ENCODE measurements at places on chromosomes 11 and 22.

DNA sequence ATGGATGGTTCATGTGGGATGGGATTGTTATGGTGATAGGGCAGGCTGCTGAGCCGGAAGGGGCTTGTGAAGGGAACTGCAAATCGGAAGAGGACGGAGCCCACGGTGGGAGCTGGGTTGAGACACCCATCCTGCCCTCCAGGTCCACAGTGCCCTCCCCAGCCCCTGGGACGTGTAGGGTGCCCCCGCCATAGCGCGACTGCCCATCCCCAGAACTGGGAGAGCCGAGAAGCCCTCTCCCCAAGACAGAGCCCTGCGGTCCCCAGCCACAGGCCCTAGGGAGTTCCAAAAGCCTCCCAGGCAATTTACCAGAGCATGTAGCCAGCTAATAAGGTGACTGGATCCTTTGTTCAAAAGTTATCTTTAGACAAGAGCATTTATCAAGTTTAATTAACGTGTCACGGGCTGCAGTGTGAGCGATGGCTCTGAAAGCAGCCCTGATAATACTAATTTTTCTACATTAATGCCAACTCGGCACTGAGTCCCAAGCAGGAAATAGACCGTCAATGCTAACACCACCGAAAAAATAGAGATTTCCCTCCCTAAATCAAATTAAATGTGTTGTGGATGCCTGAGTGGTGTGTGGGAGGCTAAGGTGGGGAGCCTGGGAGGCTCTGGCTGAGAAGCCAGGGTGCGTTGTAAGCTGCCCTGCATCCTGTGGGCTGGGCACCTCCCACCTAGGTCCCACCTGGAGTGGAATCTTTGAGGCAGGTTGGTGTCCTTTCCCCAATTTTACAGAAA is 76.8 kb upstream of the RTL6 start:
- no peak for DNase-seq

DNA sequence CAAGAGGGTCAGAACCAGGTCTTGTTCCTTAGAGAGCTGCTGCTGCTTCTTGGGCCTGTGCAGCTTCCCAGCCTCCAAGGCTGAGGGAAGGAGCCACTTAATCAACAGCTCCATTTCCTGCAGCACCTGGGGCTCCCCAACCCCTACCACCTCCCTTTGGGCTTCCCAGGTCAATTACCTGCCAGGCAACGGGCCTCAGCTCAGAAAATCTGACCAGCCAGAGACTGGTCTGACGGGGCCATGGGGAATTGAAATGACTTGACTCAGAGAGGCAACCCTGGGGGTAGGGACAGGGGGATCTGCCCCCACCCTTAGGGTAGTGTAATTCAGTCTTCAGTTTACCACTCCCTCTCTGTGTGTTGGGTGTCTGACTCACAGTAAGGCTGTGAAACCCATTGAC is 4.7 kb upstream of the MAJIN start:
- DNase-seq, result no peak

DNA sequence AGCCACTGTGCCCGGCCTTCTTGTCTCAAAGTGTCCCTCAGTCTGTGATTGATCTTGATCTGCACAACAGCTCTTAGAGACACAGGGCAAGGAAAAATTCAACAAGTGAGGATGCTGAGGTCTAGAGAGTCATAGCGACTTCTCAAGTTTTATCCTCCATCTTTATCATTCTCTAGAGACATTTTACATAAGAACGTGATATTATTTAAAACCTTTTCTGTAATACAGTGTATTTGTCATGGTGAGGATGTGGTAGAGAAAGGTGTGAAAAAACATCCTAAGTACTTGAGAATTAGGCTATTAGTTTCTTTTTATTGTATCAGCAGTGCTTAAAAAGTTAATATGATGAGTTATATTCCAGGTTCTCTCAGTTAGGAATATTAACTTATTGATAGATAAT is 50.2 kb downstream of the EMSY start:
- no peak for DNase-seq

DNA sequence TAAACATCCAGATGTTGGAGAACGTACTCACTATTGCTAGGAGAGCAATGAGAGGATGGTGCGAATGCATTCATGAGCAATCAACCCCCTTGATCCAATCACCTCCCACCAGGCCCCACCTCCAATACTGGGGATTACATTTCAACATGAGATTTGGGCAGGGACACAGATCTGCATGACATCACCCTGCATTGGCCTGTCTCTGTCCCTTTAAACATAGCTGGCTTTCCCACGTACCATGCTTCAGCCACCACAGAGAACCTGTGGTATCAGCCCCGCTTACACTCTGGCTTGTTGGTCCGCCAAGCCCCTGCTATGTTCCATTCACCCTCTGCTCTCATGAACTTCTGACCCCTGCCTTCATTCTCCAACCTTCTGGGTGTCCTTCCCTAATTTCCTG is 157.5 kb upstream of the E2F8 start:
- DNase-seq, result no peak

DNA sequence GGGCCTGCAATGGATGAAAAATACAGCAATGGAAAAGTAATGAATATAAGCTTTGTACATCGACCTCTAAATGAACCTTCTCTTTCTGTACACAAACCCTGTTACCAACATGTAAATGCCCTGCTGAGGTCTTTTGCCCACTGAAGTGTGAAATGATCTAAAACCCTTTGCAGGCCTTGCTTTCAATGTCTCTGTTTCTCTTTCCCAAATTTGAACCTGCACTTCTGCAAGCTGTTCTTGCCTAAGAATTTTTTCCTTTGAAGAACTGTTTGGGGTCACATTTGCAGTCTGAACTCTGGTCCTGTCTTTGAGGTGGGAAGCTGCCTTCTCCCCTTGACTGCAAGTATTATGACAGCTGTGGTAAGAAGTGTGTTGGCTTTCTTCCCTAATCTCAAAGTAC is 1237.1 kb downstream of the FAM181B start:
- no peak for DNase-seq

GRCh38 chr22:40030026-40030757 is 35.4 kb downstream of the FAM83F start:
- no peak for DNase-seq

DNA sequence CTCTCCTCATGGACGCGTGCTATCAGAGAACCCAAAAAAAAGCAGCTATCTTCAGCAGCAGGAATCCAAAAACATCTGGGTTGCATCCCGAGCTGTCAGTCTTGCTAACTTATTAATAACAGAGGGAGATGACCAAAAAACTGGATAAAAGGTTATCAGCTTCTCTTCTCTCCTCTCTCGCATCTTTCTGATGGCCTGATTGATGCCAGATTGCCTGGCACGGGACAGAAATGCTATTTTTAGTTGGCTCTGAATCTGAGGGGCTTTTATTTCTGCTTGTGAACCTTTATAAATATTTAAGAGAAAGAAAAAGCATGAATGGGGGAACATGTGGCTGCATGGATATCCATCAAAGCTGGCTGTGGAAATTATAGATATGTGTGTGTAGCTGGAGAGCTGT is 230.3 kb downstream of the ETS1 start:
- no peak for DNase-seq

DNA sequence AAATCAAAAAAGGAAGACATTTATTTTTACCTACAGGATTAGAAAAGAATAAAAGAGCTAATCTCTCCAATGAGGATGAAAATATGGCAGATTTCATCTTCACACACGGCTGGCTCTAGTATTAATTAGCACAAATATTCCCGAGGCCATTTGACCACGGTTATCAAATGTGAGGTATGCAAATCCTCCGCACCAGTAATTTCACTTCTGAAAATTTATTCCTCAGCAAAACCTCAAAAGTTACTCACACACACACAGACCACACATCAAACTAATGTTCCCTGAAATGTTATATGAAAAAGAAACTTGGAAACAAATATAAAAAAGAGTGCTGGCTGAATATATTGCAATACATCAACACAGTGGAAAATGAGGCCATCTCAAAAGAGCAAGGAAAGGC is 32.8 kb downstream of the CELSR1 start:
- DNase-seq, result peak; percentile 30

DNA sequence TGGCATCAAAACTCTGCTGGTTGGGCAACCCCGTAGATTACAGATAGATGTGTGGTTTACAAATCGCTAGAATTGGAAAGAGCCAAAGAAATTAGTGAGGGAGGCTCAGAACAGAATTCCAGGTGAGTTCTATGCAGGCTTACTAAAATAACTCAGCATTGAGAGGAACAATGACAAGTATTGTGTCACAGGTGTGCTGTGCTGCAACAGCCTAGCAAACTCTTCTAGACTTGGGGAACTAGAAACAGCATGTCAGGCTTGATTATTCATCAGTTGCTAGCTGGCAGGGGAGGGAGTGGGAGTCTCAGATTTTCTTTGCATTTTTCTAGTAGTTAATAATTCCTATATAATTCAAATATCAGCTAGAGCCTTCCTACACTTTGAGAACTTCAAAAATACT is 26.3 kb upstream of the RASD2 start:
- no peak for DNase-seq

DNA sequence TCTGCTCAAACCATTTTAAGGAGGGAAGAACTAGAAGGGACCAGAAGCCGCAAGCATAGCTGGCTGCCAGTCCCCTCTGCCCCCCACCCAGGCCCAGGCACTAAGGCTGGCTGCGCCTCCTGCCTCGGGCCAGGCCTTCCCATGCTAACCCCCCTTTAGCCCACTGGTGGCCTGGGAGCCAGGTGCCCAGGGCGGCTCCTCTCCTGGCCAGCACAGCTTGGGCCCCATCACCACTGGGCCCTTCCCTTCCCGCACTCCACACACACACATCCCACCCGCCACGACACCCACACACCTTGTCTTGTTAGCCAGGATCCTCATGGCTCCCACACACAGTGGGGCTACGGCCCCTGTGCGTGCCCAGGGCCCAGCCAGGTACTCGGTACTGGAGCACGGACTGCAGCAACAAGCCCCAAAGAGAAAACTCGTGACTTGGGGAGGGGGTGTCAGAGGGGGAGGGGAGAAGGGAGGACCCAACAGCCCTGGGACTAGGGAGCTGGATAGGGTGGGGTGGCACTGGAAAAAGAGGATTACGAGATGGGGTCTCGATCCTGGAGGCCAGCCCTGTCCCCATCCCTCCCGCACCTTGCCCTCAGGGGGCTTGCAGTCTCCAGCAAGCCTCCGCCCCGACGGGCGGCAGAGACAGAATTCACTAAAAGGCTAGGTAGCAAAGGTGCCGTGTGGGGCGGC is 16.0 kb downstream of the BCL9L start:
- DNase-seq, result no peak

- DNase-seq, result peak; percentile 55
Measured at GRCh38 chr11:128582496-128583366, 4.6 kb downstream of the ETS1 start.

GRCh38 chr11:70663815-70664214 is 265.5 kb downstream of the CTTN start:
- DNase-seq, result no peak

DNA sequence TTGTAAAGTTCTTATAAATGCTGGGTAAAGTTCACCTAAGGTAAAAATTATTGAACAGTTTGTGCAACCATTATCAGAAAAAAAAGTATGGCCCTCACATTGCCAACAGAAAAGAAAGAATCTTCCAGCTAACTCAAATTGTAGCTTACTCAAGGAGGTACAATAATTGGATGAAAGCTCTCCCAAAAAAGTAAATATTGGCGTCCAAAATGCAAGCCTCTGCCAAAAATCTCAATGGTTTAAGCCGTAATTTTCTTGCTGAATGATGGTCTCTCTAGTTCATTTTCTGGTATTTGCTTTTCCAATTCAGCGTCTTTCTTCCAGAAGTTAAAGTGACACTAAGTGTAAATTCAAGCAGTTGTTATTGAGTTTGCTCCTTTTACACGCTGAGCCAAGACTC is 727.3 kb downstream of the LRRC4C start:
- no peak for DNase-seq

- DNase-seq, result no peak
Measured at GRCh38 chr11:79845002-79845709, 404.3 kb upstream of the TENM4 start.

DNA sequence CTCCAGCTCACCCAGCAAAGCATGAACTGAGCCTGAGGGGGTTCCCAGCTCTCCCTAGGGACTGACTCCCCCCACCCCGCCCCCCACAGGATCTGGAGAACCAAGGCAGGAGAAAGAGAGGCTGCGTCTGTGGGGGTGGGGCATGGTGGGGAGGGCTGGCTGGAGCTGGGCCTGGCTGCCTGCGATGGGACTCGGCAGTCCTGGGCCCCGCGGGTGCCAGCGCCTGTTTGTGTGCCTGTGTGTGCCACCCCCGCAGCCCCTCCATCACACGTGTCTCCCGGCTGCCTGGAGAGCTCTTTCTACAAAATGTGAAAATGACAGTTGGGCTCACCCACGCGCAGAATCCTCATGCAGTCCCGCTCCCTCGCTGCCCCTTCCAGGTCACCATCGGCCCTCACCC is 46.8 kb downstream of the CACNA1I start:
- no peak for DNase-seq

DNA sequence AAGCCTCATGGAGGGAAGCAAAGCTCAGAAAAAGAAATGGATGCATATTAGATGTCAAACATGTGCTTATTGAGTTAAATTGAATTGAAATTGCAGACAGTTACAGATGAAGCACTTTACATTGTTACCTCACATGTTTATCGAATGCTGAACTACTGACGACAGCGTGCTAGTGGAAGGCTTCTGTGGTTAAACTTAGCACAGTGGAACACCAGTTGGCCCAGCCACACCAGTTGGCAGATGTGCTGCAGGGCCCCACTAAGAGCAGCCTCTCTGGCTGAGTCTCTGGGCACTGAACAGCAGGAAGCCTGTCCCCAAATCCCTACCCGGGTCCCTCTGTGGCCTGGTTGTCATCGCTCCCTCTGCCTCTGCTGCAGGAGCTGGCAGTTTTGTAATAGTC is 242.1 kb downstream of the NTM start:
- peak; percentile 27 for DNase-seq

DNA sequence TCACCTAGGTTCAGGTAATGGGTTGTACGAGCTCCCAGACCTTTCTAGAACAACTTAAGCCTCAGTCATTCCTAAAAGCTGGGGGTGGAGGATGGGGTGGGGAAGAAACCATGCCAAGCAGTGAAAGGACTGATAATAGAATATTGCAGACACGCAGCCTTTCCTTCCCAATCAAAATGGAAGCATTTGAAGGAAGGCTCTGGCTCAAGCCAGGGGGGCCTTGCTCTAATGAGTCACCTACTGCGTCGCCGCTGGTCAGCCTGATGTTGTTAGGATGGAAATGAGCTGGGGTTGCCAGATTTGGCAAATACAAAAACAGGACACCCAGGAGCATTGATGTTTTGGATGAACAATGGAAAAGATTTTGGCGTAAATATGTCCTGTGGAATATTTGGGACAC is 6.2 kb downstream of the SYT12 start:
- no peak for DNase-seq

GRCh38 chr22:20019661-20020532 is 1.0 kb upstream of the TANGO2 start:
- no peak for DNase-seq

- no peak for DNase-seq
Measured at GRCh38 chr11:114678125-114679036, at the start of gene NXPE2. Gene NXPE2 (plus strand): TSS chr11:114678527. CDS start chr11:114678576, 49 bp downstream.

GRCh38 chr11:26131406-26131805 is 200.5 kb upstream of the ANO3 start:
- no peak for DNase-seq

- no peak for DNase-seq
Measured at GRCh38 chr11:124147951-124148350, 32.7 kb downstream of the VWA5A start.

GRCh38 chr11:116187026-116187425 is 585.8 kb downstream of the BUD13 start:
- DNase-seq, result no peak
